ENCODE measurements at places on chromosomes 6 and 20. TPM values are rescaled to one million over a fixed set of nuclear protein-coding genes. Genes with fewer than 3 reads are reported as not detected.
A peak's percentile ranks its signal among the peaks of the same experiment; 100 is the strongest.

SYTL3 gene
- total RNA-seq = 11.8 TPM

PRDM13 gene
- total RNA-seq = not detected

DNA sequence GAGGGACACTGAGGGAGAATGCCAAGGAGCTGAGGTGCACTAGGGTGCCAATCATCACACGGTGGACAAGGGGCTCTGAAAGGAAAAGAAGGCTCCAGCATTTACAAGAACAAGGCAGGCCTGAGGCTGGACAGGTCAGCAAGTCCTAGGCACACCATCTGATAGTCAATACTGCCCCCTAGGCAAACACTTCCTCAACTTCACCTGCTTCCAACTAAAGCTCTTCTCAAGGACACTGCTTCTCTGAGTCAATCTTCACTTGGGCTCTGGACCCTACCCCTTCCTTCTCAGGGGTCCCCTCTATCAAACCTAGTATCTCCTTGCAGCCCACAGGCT is 37.7 kb upstream of the SLC4A11 start:
- H3K36me3 ChIP-seq = peaks cover 39% of the 10 kb centered on the region
- no peaks in the 10 kb centered on the region for H3K4me1 ChIP-seq
- no peaks in the 10 kb centered on the region for H3K27me3 ChIP-seq
- no peak overlapping the region for H3K4me3 ChIP-seq
- no peak overlapping the region for H3K27ac ChIP-seq

- no peak for DNase-seq
- no peak overlapping the region for H3K4me3 ChIP-seq
- no peaks in the 10 kb centered on the region for H3K36me3 ChIP-seq
Observed at GRCh38 chr20:50264534-50265145, 74.0 kb downstream of the CEBPB start.

GRCh38 chr6:31901415-31901952 is 402 bp downstream of the ZBTB12 start:
- H3K27ac ChIP-seq = peak overlapping the region; percentile 70
- peak; percentile 82 for DNase-seq
- H3K4me3 ChIP-seq = peak overlapping the region; percentile 78
- H3K36me3 ChIP-seq = no peaks in the 10 kb centered on the region

CFAP206 gene
- total RNA-seq = 1.9 TPM

GRM4 gene
- 0.22 TPM for total RNA-seq

Measured in GM23248 (cell line).